ENCODE measurements at places on chromosomes 13 and 19.

GRCh38 chr13:31018511-31018910 is 86.1 kb downstream of the TEX26 start:
- no peak for DNase-seq

DNA sequence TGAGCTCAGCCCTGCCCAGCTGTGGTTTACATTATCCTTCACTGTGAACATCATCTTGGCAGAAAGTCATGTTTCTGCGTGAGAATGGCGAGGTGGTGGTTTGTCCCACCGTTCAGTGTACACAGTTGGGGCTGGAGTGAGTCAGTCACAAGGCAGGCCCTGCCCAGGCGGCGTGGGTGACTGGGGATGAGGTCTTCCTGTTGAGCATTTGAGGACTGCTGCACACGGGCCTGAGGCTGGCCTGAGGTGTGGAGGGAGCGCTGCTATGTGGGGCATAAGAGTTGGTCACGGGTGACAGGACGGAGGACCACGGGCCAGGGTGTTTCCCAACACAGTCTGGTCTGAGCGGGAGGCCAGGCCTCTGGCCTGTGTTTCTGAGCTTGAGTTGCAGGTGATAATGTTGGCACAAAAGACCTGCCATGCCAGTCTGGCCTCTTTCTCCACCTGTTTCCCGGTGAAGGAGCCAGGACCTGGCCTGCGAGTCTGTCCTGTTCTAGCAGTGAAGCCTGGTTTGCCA is 13.4 kb upstream of the C19orf33 start:
- no peak for DNase-seq

GRCh38 chr13:40563350-40564125 is 102.9 kb downstream of the FOXO1 start:
- no peak for DNase-seq

DNA sequence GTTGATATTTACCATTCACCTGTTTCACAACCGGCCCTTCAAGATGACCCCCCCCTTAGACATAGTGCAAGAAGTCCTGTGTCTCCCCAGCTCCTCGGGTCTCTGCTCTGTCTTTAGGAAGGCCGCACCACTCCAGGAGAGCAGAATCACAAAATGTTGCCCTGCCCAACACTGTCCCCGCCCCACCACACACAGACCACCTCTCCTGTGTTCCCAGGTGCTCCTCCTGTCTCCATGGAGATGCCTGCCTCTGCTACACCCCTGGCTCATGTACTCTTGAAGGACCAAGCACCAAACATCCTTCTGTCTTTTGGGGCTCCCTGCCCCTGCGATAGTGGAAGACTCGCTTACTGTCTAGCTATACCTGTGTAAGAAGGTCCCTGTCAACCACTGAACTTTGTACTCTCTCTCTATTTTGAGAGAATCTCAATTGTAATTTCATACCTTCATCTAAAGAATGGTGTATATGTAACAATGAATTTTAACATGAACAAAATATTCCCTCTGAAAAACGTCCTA is 9.6 kb upstream of the TNFRSF19 start:
- no peak for DNase-seq

GRCh38 chr13:106500445-106500844 is 35.0 kb downstream of the EFNB2 start:
- DNase-seq = no peak

DNA sequence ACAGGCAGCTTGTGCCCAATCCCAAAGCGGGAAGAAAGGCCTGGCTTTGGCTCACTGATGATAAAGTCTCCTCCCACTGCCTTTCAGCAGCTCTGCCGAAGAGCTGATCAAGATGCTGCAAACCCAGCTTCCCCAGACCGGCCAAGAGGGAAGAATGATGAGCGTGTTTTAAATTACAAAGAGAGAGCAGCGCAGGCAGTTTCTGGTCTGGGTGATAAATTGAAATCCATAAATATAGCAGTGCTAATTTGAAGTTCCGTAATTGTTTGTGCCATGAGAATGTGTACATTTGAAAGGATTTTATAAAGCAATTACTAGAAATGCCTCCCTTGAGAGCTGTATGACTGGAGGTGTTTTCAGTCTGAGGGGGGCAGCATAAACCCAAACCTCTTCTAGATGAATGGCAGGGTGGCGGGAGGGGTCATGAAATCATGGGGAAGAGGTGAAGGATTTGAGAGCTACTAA is 171.8 kb downstream of the STK24 start:
- no peak for DNase-seq

- no peak for DNase-seq
These were observed 52.6 kb upstream of the URAD start for GRCh38 chr13:28041031-28041461.

GRCh38 chr19:47742634-47743033 is 2.7 kb upstream of the NOP53 start:
- no peak for DNase-seq

- DNase-seq = no peak
These were observed 441.4 kb downstream of the SLITRK5 start for GRCh38 chr13:88112526-88112925.

GRCh38 chr19:10725415-10725814 is 7.5 kb downstream of the DNM2 start:
- DNase-seq = no peak

DNA sequence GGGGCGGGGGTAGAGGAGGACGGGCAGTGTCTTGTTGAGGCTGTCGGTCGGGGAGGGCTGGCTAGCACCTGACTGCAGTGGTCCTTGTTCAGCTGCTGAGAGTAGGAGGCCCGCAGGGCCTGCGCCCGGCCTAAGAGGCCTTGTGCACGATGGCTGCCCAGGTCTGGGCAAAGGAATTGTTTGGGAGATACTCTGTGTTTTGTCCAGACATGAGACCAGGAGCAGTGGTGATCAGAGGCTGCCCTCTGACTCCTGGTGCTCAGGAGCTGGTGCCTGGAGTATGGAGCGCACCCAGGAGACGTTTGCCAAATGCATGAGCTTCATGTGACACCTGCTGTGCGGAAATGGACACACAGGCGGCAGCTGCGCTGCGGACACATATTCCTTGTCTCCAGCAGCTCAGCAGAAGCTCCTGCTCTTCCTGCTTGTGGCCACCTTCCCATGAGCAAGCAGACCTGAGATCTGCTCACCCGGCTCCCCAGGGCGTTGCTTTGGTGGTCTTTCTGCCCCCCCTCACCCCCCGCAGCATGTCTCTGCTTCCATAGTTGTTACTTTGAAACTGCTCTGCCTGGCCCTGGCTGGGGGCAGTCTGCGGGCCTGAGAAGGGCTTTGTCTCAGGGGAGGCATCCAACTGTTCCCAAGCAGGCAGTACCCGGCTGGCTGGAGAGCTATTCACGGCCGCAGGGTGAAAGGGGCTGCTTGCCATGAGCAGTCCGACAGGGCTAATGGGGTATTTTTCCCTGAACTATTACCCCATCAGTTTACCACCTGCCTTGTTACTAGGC is 163.9 kb downstream of the TEX29 start:
- DNase-seq = no peak

GRCh38 chr19:46722421-46723022 is 5.6 kb upstream of the PRKD2 start:
- DNase-seq = no peak

GRCh38 chr19:45769821-45770191 is 754 bp upstream of the SIX5 start:
- no peak for DNase-seq

DNA sequence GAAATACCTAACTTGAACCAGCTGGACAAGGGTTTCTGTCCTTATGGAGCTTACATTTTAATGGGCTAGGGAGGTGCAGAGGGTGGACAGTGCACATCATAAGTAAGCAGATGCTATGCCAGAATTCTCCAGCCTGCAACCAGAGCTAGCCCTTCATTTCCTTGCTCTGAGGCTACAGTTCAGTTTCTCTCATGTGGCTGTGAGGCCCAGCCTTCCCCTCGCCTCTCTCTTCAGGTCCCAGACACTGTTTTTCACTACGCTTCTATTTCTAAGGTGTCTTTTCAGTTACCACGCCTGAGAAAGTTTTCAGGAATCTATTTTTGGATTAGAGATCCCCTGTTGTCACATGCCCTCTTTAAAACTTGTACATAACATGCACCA is 141.9 kb downstream of the PCCA start:
- DNase-seq = no peak

DNA sequence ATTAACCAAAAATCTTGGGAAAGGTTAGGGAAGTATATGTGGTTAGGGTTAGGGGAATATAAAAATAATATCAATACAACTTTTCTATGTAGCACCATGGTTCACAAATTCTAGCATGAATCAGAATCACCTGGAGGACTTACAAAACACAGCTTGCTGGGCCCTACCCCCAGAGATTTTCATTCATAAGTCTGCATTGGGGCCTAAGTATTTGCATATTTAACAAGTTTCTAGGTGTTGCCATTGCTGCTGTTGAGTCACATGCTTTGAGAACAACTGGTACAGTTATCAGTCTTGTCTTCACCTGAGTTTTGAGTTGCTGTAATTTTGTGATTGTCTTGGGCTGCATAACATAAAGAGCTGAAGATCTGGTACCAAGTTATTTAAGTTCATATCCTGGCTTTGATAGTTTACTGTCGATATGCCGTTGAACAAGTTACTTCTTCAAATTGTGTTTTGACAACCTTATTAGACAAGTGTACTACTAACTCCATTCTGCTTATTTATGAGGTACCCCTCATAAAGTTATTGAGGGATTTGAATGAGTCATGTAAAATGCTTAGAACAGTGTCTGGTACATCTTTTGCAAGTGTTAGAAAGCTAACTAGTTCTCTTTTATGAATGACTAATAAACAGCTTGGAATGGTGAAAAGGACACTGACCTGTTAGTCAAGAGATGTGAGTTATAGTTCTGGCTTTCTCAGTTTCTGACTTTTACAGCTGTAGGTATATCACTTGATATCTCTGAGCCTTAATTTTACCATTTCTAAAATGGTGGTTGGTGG is 132.9 kb downstream of the PAN3 start:
- DNase-seq = no peak

DNA sequence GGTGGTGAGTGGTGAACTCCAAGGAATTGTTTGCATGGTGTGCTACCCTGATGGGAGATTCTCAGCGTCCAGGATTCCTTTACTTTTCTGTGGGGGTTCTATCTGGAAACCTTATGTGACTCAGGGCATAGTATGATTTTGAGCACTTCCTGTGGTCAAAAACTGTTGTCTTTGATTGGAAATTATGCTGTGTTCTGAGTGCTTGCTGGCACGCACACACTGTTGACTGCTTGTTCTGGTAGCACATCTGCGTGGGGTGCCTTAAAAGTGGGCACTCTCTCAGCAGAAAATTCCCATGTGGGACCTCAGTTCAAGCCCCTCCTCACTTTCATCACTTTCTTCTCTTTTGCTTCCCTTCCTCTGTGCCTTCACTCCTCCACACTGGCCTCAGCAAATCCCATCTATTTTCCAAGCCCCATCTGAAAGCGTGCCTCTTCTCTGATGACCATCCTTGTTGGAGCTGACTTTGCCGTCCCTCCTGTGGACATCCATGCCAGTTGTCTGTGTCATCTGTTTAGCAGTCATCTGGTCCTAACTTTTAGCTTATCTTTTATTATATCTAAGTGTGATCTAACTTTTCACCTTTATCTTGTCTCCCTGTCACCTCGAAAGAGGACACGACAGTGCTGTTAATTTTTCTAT is 56.4 kb upstream of the NPAS1 start:
- no peak for DNase-seq

DNA sequence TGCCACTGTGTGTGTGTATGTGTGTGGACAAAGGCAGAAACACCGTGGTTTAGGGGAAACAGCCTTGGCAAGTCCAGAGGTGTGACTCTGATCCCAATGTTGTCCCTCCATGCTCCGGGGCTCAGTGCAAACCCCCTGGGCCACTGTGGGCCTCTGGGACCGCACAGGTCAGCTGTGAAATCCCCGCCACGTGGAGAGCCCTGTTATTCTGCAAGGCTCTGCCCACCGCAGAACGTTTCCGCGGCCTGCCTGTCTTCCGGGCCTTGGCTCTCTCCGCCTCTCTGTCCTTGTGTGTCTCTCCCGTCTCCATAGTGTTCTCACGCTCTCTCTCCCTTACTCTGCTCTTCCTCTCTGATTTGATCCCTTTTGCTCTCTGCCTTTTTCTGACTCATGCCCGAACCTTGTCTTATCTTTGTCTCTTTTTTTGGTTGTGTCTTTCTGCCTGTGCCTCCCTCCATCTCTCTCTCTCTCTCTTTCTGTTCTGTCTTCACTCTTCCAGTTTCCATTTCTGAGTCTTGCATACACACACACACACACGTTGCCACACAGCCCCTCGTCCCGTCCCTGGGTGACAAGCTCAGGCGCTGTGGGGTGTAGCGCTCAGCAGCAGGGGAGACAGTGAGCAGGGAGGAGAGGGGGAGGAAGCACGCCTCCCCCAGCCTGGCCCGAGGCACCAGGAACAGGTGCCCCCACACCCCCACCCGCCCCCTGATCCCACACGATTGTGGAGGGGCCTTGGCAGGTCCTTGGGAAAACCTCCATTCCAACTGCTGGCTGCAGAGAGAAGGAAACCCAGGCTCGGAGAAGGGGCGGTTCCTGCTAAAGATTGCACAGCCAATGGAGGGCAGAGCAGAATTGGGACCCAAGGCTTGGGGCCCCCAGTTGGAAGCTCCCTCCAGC is 3.0 kb downstream of the TTYH1 start:
- no peak for DNase-seq

- no peak for DNase-seq
These were observed 6.7 kb upstream of the PLIN4 start for GRCh38 chr19:4524808-4525562.

DNA sequence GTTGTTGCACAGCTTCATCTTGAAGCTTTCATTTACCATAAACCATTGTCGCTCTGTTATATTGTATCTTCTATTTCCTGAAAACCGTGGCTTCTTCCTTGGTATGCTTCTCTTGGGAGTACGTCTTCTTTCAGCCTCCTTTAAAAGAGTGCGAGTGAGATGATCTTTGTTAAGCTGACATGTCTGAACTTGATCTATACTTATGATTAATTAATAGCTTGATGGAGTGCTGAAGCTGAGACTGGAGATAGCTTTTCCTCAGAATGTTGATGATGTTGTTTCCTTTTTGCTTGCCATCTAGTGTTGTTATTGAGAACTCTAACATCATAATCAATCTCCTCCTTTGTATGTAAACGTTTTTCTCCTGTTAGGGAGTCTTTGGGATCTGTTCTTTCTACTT is 529.3 kb upstream of the SPRY2 start:
- DNase-seq = no peak

GRCh38 chr13:44801990-44802389 is 187.3 kb downstream of the NUFIP1 start:
- DNase-seq = no peak

- peak; percentile 57 for DNase-seq
These were observed 54.6 kb upstream of the URI1 start for GRCh38 chr19:29887442-29887855.

DNA sequence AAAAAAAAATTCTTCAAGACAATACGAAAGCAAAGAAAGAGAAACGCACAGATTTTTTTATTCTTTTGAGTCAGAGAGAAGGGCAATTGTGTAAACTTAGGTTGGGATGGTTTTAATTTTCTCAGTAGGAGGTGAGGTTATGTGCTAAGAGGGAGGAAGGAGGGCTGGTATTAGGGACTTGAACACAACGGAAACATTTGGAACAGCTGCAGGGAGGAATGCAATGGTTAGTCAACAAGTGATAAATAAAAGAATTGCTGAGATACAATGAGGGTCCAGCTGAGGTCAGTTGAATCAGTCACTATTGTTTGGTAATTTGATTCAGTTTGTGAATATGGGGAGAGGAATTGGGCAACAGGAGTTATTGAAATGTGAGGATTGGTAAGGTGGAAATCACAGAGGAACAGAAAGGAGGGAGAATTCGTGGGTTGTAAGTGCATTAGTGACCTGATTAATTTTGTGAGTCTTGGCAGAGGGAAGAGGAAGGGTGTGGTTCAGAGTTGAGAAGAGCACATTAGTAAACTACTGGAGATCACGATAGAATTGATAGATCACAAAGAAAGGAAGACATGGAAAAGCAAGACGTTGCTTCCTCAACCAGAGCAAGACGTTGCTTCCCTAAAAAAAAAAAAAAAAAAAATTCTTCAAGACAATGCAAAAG is 499.5 kb upstream of the SPRY2 start:
- DNase-seq = no peak

Measured in ascending aorta (tissue), 2 donors.